Aorta (tissue), 5 donors: ENCODE measurements at places on chromosomes 12 and 14. TPM values are rescaled to one million over a fixed set of nuclear protein-coding genes. Genes with fewer than 3 reads are reported as not detected.

Gene GPD1
- total RNA-seq, result 2.2 TPM

Gene AKAP6
- total RNA-seq, result 211 TPM

Gene MAP1LC3B2
- 3.1 TPM for total RNA-seq

Gene EPS8
- 165 TPM for total RNA-seq

Gene REP15
- total RNA-seq, result 4.3 TPM

Gene OVCH1
- total RNA-seq, result 1.5 TPM

Gene RPL10L
- not detected for total RNA-seq
